ENCODE measurements at places on chromosomes 7 and 10.

DNA sequence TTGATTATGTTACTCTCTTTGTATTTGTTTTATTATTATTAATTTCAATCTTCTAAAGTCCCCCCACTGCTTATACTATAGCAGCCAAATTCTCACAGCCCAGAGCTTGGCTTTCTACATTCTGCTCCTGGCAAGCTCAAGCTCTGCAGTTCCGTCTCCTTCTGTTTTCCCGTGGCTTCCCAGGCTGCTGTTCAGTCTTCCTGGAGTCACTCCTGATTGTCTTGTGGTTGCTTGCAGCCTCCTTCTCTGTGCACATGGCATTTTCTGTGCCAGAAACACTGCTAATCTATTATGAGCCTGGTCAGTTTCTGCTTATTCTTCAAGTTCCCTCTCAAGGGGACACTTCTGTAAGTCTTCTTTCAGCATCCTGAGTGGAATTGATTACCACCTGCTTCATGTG, 533.7 kb upstream of the IGFBP3 start:
- no peak for DNase-seq

GRCh38 chr7:45656431-45656830, 82.3 kb downstream of the ADCY1 start:
- DNase-seq = no peak

DNA sequence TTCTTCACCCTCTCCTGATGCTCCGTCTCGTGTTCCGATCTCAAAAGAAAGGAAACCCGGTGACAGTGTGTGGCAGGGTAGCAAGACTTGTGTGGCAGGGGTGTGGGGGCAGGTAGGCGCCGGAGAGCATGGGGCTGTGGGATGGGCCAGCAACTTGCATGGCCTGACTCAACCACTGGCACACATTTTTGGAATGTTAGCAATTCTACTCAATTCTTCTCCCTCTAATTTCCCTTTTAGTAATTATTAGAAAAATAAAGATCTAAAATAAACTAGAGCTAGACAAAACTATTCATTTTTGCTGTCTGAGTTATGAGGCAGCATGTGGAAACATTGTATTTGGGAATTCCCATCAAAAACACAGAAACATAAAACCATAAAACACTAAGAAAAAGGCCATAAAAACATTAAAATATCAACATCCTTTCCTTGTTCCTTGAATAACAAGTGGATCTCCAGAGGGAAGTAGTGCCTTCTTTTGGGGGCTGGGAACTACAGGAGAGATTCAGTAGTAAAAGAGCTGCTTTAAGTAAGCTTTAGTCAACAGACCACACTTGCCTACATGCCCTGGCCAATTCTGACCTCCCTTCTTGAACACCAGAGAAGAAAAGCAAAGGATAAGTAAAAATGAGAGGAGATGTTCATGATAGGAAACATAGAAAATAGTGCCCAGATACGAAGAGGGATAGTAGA, 21.8 kb downstream of the SEMA3C start:
- no peak for DNase-seq

- DNase-seq = no peak
Measured at GRCh38 chr7:75937958-75938786, 23.2 kb downstream of the POR start.

DNA sequence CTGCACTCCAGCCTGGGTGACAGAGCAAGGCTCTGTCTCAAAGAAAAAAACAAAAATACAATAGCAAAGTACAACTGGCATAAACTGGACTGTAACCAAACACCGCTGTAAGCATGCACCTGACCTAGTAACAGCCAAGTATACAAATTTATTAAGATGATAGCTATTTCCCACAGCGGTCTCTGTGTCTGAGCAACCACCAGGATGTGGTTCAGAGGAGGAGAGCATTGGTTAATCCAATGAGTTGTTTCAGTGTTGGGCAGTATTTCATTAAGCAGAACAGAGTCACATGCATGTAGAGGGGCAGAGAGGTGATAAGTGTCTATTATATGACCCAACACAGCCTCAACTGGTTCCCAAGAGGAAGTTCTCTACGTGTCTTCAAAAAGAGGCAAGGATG, 4.0 kb downstream of the SLC16A12 start:
- no peak for DNase-seq

DNA sequence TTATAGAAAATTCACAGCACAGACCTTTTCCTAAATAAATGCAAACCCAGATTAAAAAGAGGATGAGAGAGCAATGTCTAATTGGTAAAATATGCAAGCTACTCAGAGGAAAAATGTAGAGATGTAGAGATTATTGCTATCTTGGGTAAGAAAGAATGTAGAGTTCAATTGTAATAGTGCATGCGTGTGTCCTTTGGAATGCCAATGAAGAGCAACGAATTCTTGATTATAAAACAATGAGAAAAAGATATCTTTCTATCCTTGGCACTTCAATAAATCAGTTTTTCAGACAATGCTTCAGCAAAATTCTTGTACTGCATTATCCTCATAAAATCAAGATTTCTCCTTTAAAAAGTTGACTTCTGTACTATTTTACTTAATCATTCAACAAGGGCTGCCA, 50.9 kb downstream of the SEMA3D start:
- DNase-seq = no peak

DNA sequence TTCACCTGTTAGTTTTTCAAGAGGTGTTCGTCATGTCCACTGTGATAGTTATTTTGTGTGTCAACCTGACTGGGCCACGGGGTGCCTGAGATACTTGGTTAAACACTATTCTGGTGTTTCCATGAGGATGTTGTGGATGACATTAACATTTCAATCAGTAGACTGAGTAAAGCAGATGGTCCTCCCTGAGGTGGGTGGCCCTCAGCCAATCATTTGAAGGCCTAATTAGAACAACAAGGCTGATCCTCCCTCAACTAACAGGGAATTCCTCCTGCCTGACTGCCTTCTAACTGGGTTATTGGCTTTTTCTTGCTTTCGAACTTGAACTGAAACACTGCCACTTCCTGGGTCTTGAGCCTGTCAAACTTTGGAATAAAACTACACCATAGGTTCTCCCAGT, 75.8 kb downstream of the ENO4 start:
- no peak for DNase-seq

DNA sequence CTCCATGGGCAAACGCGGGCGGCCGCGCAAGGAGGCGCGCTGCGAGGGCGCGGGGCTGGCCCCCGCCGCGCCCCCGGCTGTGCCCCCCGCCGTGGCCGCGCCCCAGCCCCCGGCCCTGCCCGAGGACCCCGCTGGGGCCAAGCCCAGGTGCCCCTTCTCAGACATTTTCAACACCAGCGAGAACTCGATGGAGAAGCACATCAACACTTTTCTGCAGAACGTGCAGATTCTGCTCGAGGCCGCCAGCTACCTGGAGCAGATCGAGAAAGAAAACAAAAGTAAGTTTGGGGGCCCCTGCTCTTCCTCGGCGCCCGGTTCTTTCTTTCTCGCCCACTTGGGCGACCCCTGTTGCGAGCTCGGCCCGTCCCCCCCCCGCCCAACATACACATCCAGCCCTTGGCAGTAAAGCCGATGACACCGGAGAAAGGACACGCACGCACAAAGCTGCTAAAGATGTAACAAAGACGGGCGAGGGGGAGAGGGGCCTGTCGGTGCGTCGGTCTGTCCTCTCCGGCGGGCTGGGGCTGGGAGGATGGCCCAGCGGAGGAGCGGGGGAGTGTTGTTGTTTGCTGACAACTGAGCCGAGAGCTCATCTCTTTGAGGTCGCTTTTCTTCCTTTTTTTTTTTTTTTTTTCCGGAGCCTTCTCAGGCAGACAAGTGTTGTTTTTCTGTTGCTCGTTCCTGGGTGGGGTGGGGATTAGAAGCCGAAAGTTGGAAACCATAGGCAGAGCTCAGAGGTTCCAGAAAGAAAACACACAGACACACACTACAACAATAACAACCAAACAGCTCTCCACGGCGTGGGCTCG, 604 bp downstream of the MXI1 start:
- peak; percentile 26 for DNase-seq

- no peak for DNase-seq
Measured at GRCh38 chr7:44156453-44157010, 15.4 kb upstream of the MYL7 start.

- DNase-seq = peak; percentile 78
Measured at GRCh38 chr7:2670720-2671391, 17.1 kb upstream of the AMZ1 start.

- DNase-seq = peak; percentile 78
Measured at GRCh38 chr10:73998929-73999691, 1.2 kb downstream of the VCL start.

DNA sequence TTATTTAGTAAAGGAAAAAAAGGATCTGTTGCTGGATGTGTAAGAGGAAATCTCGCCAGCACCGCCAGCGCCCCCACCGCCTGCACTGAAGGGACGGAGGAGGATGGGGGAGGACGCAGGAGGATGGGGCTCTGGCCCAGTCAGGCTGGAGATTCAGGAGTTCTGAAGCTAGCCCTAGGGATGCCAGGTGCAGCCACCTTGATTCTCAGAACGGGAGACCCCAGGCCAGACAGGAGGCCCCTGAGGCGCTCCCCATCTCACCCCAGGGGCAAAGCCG, 1.3 kb downstream of the CAMK2B start:
- no peak for DNase-seq

DNA sequence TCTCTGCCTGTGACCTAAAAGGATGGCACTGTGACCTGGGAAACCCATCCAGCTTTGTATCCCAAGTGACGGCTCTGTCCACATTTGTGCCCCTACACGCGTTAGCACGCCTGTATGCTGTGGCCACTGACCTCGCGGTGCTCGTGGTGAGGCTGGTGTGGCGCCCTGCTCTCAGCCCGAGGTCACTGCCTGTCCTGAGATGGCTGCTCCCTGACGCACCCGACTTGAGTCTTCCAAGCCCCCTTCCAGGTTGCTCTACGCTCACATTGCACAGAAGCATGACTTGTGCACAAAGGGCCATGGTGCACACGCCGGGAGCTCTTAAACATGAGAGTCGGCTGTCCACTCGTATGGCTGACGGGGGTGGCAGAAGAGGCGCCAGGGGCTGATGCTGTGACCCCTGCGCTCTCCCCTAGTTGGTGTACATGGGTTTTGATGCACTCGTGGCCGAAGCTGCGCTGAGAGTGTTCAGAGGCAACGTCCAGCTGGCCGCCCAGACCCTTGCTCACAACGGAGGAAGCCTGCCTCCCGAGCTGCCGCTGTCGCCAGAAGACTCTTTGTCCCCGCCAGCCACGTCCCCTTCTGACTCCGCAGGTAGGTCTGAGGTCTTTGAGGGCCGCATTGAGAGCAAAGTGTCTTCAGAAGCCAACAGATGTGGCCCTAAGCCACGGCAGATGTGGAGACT, 33.5 kb downstream of the WDR86 start:
- no peak for DNase-seq

DNA sequence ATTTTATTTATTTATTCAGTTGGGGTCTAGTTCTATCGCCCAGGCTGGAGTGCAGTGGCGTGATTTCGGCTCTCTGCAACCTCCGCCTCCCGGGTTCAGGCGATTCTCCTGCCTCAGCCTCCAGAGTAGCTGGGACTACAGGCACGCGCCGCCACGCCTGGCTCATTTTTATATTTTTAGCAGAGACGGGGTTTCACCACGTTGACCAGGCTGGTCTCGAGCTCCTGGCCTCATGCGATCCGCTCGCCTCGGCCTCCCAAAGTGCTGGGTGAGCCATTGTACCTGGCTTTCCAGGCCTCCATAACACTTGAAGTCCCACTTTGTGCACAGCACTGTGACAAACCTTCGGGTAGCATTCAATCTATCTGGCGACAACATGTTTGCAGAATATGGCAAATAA, 1.0 kb upstream of the DCLRE1C start:
- no peak for DNase-seq

DNA sequence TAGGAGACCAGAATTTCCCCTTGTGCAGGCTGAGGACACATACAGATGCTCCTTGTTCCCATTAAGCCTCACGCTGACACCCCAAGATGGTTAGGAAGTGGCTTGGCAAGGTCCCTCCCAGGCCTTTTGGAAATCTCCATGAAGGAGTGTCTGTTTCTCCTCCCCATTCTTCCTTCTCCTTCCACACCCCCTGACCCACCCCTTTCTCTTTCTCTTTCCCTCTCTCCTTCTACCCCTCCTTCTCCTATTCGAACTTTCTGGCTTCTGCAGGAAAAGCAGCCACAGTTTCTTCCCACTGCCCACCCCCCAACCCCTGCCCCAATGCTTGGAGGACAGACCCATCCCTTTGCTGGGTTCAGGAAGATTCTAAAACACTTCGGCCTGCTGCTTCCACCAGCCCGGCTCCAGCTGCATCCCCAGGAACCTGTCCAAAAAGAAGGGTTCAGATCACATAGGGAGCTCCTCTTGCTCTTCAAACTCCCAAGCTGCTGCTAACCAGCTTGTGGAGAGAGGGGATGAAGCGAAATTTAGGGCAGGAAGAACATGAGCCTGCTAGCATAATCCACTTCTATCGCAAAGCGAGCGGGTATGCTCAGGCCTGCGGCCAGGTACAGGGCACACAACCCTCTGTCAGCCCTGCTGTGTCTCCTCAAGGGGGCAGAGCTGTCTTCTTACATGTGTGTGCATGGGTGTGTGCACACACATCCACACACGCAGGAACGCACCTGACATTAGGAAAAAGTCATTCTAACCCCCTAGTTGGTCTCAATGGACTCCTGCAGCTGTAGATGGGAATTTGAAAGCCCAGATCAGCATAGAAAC, 80.4 kb downstream of the PPP1R3C start:
- DNase-seq = peak; percentile 40
